Ascending aorta (tissue), 2 donors: ENCODE measurements at places on chromosomes 2 and 18. TPM values are rescaled to one million over a fixed set of nuclear protein-coding genes. Genes with fewer than 3 reads are reported as not detected.
A peak's percentile ranks its signal among the peaks of the same experiment; 100 is the strongest.

Gene VIT
- 8.1 TPM for total RNA-seq

Gene VWA3B
- not detected for total RNA-seq

DNA sequence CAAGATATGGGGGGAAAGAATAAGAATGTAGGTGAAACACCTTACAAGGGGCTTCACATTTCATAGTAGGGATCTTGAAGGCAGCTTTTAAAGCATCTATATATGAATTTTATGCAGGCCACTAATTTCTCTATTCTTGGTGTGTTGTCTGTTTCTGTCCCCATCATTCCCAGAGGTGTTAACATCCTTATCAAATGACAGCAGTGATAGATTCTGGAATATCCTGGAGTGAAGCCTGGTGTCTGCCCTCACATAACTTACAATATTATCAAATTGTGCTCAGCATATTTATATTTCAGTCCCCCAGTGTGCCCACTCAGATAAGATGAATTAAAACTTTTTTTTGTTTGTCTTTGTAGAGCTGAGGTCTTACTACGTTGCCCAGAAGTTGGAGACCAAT is 486.2 kb downstream of the EPHA4 start:
- H3K36me3 ChIP-seq = no peaks in the 10 kb centered on the region
- H3K27me3 ChIP-seq = no peaks in the 10 kb centered on the region
- no peak for DNase-seq
- H3K4me1 ChIP-seq = no peaks in the 10 kb centered on the region
- no peak overlapping the region for H3K27ac ChIP-seq

GRCh38 chr18:79760348-79760747 is 37.4 kb upstream of the KCNG2 start:
- DNase-seq = no peak
- no peaks in the 10 kb centered on the region for H3K4me1 ChIP-seq
- H3K36me3 ChIP-seq = peaks cover 6% of the 10 kb centered on the region

- no peaks in the 10 kb centered on the region for H3K4me1 ChIP-seq
- DNase-seq = peak; percentile 68
- H3K4me3 ChIP-seq = peak overlapping the region; percentile 78
- H3K36me3 ChIP-seq = no peaks in the 10 kb centered on the region
Observed at GRCh38 chr2:127105656-127106456, 1.1 kb downstream of the BIN1 start.

GRCh38 chr2:163572850-163573249 is 163.0 kb downstream of the FIGN start:
- no peaks in the 10 kb centered on the region for H3K36me3 ChIP-seq
- H3K4me1 ChIP-seq = no peaks in the 10 kb centered on the region
- no peaks in the 10 kb centered on the region for H3K27me3 ChIP-seq
- H3K4me3 ChIP-seq = no peak overlapping the region
- no peak for DNase-seq

- no peaks in the 10 kb centered on the region for H3K27me3 ChIP-seq
- no peak for DNase-seq
- H3K36me3 ChIP-seq = no peaks in the 10 kb centered on the region
- H3K27ac ChIP-seq = no peak overlapping the region
Observed at GRCh38 chr2:225290757-225291400, 108.6 kb upstream of the NYAP2 start.

Gene RUFY4
- not detected for total RNA-seq

Gene INPP4A
- total RNA-seq = 52.8 TPM

- H3K36me3 ChIP-seq = no peaks in the 10 kb centered on the region
- H3K4me3 ChIP-seq = no peak overlapping the region
- no peak for DNase-seq
- H3K4me1 ChIP-seq = no peaks in the 10 kb centered on the region
Observed at GRCh38 chr2:189492451-189492850, 51.2 kb downstream of the WDR75 start.

DNA sequence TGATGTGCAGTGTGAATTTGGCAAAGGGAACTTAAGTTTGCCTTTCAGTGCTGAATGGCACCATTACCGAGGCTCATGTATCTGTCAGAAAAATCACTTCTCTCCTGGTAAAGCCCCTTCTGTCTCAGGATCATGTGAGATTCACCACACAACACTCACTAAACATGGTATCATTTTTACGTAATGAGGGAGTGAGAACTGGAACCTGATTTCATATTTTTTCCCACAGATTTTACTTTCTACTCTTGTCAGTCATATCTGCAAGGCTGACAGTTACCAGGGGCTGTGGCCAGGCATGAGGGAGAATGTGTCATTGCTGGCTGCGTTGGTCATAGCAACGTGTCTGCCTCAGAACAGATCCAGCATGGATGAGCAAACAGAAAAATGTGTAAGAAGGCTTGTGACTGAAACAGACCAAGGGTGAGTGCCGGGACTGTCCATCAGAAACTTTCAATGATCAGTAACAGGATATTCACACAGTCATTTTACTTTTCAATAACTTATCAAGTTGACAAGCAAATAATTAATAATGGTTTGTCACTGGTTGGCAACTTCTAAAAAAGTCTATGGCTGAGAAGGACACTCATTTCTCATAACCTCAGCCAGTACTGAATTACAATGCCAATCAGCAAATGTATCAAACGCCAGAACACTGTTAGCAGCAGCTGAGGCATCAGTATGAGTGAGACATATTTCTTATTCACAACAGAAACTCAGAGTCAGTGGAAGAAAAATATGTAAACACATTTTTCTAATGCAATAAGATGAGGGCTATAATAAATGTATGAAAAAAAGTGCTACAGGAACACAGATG is 100.5 kb downstream of the CDC42EP3 start:
- DNase-seq = peak; percentile 68
- no peaks in the 10 kb centered on the region for H3K27me3 ChIP-seq
- peaks cover 21% of the 10 kb centered on the region for H3K4me1 ChIP-seq
- no peaks in the 10 kb centered on the region for H3K36me3 ChIP-seq
